ENCODE measurements at places on chromosomes 7 and 10.

DNA sequence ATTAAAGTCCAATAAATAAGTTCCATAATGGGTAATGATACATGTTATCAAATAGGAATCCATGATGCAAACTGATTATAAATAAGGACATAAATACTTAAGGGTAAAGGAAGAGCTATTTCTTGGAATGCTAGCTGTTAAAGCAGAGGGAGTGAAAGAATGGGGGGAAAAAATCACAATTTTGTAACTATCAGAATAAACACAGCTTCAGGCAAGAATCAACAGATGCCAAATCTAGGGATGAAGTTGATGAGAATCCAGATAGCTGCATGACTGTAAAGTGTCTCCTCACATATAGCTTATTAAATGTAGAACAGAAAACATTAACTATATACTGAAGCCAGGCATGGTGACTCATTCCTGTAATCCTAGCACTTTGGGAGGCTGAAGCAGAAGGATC lies 4.9 kb downstream of the IPMK start:
- no peak for DNase-seq

DNA sequence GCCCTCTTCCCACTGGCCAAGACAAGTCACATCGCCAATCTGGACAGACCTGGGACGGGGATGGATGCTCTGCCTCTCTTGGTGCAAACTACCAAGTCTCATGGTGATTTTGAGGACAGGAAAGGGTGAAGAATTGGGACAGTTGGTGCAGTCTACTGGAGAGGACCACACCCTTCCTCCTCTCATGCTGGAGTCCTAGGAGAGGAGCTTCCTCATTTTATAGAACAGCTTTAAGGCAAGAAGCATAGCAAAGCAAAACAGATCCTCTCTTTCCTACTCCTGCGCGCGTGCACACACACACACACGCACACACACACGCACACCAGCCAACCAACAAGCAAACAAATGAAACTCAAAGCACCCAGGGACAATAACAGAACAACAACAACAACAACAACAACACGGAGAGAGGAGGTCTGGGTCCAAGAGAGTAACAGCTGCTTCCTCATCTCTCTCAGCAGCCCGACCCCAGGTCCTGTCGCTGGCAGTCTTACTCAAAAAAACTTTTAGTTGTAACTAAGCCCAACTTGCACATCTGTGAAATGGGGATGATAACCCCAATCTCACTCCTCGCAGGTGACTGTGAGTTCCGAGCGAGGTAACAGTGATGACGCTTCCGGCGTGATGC lies 83.4 kb downstream of the TMEM178B start:
- DNase-seq: no peak

DNA sequence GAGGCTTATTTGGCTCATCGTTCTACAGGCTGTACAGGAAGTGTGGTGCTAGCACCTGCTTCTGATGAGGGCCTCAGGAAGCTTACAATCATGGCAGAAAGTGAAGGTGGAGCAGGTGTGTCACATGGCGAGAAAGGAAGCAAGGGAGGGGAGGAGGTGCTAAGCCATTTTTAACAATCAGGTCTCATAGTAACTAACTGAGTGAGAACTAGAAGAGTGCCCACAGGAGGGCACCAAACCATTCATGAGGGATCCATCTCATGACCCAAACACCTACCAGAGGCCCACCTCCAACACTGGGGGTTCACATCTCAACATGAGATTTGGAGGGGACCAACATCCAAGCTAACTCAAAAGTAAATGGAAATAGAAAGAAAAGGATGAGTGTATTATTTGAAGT lies 78.1 kb downstream of the CXCL12 start:
- DNase-seq: no peak

DNA sequence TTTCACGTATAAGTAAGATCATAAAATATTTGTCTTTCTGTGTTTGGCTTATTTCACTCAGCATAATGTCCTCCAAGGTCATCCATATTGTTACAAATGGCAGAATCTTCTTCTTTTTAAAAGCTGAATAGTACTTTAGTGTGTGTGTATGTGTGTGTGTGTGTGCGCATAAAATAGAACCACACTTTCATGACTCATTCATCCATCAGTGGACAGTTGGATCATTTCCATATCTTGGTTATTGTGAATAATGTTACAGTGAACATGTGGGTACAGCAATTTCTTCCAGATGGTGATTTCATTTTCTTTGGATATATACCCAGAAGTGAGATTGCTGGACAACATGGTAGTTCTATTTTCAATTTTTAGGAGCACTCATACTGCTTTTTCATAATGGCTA lies 622.4 kb downstream of the NRG3 start:
- no peak for DNase-seq

DNA sequence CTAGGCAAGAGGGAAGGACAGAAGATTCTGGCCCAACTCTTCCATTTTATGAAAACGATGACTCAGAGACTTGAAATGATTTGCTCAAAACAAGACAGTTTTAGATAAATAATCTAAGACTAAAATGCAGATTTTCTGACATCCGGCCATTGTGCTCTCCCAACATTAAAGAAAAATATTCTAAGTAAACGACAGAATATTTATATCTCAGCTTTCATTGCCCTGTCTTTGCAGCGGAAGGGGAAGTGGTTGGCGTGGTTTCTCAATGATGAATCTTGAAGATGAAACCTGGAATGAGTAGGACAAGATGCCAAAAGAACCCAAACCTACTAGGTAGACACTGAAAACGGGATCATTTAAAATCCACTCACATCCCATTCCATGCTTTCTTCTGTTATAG lies 28.9 kb upstream of the NPY start:
- DNase-seq: no peak

- DNase-seq: no peak
Observed at GRCh38 chr10:104293781-104294321, 24.9 kb downstream of the GSTO2 start.

- no peak for DNase-seq
Observed at GRCh38 chr10:112235920-112236319, 47.3 kb upstream of the TECTB start.

All from T-helper 2 cell (primary cell).